ENCODE measurements at places on chromosomes 3 and 15.
A peak's percentile ranks its signal among the peaks of the same experiment; 100 is the strongest.

GRCh38 chr15:41443275-41443674 is 26.4 kb downstream of the RTF1 start:
- no peak for DNase-seq

- no peak for DNase-seq
- peaks cover 3% of the 10 kb centered on the region for H3K4me1 ChIP-seq
- no peaks in the 10 kb centered on the region for H3K27me3 ChIP-seq
Measured at GRCh38 chr3:24237971-24238706, 256.5 kb downstream of the THRB start.

DNA sequence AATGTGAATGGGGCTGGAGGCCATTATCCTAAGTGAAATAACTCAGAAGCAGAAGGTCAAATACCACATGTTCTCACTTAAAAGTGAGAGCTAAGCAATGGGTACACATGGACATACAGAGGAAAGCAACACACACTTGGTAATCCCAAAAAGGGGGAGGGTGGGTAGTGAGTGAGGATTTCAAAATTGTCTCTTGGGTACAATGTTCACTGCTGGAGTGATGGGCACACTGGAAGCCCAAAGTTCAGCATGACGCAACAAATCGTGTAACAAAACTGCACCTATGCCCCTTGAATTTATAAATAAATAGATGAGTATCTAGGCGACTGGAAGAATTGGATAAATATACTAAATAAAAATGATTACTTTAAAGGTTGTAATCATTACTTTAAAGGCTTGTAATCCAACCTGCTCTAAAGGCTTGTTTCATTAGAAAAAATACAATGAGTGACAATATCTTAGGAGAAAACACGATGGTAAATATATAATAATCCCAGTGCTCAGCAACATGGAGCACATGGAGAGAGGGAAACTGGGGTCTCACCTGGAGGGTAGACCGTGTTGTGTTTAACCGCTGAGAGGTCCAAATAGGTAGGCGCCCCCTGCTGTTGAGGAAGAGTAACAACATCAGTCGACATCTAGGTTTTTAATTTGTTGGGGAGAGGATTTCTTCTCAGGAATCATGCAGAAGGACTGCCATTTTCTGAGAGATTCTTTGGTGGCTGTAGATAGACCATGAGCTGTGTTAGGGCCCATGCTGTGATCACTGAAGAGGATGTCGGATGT is 78.5 kb upstream of the ROBO1 start:
- no peaks in the 10 kb centered on the region for H3K27me3 ChIP-seq
- no peaks in the 10 kb centered on the region for H3K4me1 ChIP-seq
- no peak overlapping the region for H3K4me3 ChIP-seq
- H3K27ac ChIP-seq = no peak overlapping the region
- DNase-seq = no peak

DNA sequence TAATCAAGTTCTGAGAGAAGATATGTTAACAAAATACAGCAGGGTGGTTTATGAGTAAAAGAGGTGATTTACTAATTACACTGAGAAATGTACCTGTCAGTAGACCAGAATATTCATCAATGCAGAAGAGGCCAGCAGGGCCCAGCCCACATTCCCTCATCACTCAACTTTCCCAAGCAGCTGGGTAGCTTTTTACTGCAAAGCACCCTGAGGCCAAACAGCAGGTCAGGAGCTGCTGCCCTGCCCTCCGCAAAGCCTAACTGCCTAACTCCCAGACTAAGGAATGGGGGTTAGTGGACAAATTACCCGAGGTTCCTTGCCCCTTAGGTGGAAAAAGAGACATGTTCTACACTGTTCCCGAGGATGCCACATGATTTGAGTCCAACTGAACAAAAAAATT is 108.2 kb downstream of the TBL1XR1 start:
- no peak overlapping the region for H3K4me3 ChIP-seq
- no peaks in the 10 kb centered on the region for H3K36me3 ChIP-seq
- H3K4me1 ChIP-seq = peaks cover 2% of the 10 kb centered on the region
- H3K27ac ChIP-seq = peak overlapping the region; percentile 51
- DNase-seq = no peak
- no peaks in the 10 kb centered on the region for H3K27me3 ChIP-seq

- no peak overlapping the region for H3K27ac ChIP-seq
- no peak for DNase-seq
- H3K36me3 ChIP-seq = no peaks in the 10 kb centered on the region
- H3K4me1 ChIP-seq = peaks cover 3% of the 10 kb centered on the region
- H3K4me3 ChIP-seq = no peak overlapping the region
Measured at GRCh38 chr15:64807051-64807749, 18.2 kb downstream of the PIF1 start.

GRCh38 chr15:79452244-79453051 is 20.3 kb downstream of the MINAR1 start:
- no peak overlapping the region for H3K4me3 ChIP-seq
- no peaks in the 10 kb centered on the region for H3K27me3 ChIP-seq
- H3K36me3 ChIP-seq = no peaks in the 10 kb centered on the region
- H3K27ac ChIP-seq = no peak overlapping the region
- DNase-seq = no peak

- no peak overlapping the region for H3K27ac ChIP-seq
- no peak overlapping the region for H3K4me3 ChIP-seq
- H3K27me3 ChIP-seq = no peaks in the 10 kb centered on the region
- H3K4me1 ChIP-seq = no peaks in the 10 kb centered on the region
- no peaks in the 10 kb centered on the region for H3K36me3 ChIP-seq
- no peak for DNase-seq
Measured at GRCh38 chr15:58459045-58459444, 27.3 kb downstream of the LIPC start.

- no peaks in the 10 kb centered on the region for H3K27me3 ChIP-seq
- no peaks in the 10 kb centered on the region for H3K36me3 ChIP-seq
- H3K4me1 ChIP-seq = no peaks in the 10 kb centered on the region
- H3K4me3 ChIP-seq = no peak overlapping the region
Measured at GRCh38 chr15:56211960-56212550, 31.6 kb downstream of the RFX7 start.

- no peaks in the 10 kb centered on the region for H3K4me1 ChIP-seq
- H3K27ac ChIP-seq = no peak overlapping the region
- H3K4me3 ChIP-seq = no peak overlapping the region
Measured at GRCh38 chr15:87671289-87671688, 585.2 kb downstream of the NTRK3 start.

DNA sequence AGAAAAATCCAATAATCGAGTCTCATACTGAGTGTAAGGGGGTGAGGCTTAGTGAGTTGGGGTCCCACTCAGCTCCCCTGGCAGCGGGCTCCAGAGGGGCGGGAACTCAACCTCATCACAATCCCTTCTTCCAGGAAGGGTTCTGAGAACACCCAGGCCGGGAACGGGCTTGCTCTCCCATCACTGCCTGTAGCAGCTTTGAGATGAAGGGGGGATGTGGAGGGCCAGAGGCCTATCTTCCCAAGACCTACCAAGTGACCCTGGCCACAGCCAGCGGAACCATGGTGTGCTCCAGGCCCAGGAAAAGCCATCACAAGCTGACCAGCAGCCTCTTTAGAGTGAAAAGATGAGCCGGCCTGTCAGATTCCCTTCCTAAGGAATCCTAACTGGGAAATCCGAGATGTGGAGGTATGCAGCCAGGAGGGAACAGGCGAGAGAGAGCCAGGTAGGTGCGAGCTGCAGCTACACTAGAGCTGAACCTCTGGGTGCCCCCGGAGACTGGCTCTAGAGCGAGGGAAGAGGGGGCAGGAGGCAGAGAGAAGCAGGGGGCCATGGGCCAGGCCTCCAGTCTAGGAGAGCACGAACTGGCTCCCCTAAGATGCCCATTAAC is 18.5 kb downstream of the GRAMD2A start:
- H3K27me3 ChIP-seq = no peaks in the 10 kb centered on the region
- H3K4me3 ChIP-seq = no peak overlapping the region
- H3K27ac ChIP-seq = peak overlapping the region; percentile 53
- no peak for DNase-seq

DNA sequence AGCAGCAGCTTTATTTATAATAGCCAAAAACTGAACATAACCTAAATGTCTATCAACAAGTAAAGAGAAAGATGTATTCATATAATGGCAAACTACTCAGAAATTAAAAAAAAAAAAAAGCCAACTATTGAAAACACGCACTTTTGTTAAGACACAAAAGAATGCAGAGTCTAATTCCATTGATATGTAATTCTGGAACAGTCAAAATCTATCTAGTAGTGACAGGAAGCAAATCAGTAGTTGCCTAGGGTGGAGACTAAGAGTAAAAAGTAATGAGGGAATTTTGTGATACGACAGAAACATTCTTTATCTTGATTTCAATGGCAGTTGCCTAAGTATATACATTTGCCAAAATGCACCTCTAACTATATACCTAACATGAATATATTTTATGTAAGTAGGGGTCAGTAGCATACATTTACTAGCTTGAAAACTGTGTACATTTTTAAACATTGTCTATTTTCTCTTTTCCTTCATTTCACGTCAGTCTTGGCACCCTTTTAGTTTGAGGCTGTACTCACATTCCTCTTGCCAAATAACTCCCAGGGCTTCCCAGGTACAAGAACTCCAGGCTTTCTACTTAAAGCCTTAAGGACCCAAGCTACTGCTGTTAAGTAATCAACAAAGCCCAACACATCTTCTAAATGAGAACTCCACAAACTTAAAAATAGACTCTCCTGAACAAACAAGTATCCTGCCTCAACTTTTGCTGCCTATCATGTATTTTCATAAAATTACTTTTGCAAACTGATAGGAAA is 54.7 kb downstream of the ADAM10 start:
- no peak overlapping the region for H3K4me3 ChIP-seq
- H3K27ac ChIP-seq = no peak overlapping the region
- peaks cover 4% of the 10 kb centered on the region for H3K4me1 ChIP-seq
- no peaks in the 10 kb centered on the region for H3K36me3 ChIP-seq

GRCh38 chr15:90531147-90531546 is 1.4 kb downstream of the CRTC3 start:
- peak overlapping the region; percentile 95 for H3K27ac ChIP-seq
- H3K27me3 ChIP-seq = no peaks in the 10 kb centered on the region
- H3K4me3 ChIP-seq = peak overlapping the region; percentile 86
- no peaks in the 10 kb centered on the region for H3K36me3 ChIP-seq
- DNase-seq = no peak

DNA sequence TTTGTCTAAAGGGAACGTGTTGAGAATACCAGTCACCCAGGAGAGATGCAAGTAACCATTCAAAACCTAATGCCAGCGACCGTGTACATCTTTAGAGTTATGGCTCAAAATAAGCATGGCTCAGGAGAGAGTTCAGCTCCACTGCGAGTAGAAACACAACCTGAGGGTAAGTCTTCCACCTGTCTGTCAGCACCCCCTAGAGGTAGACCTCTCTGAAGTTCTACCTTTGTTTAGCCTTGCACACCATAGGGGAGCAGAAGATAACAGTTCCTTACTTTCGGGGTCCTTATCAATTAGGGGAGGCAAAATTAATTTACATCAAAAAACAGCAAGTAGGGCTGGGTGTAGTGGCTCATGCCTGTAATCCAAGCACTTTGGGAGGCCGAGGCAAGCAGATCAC is 124.4 kb downstream of the HCN4 start:
- H3K36me3 ChIP-seq = peaks cover 6% of the 10 kb centered on the region
- no peak for DNase-seq
- no peak overlapping the region for H3K4me3 ChIP-seq
- no peak overlapping the region for H3K27ac ChIP-seq

GRCh38 chr3:111072031-111072921 is 660 bp downstream of the NECTIN3 start:
- H3K27ac ChIP-seq = peak overlapping the region; percentile 98
- no peaks in the 10 kb centered on the region for H3K4me1 ChIP-seq
- DNase-seq = no peak
- no peaks in the 10 kb centered on the region for H3K27me3 ChIP-seq

GRCh38 chr3:187737368-187738070 is 7.7 kb downstream of the BCL6 start:
- peak; percentile 28 for DNase-seq
- H3K4me3 ChIP-seq = peak overlapping the region; percentile 75
- H3K27ac ChIP-seq = peak overlapping the region; percentile 99

DNA sequence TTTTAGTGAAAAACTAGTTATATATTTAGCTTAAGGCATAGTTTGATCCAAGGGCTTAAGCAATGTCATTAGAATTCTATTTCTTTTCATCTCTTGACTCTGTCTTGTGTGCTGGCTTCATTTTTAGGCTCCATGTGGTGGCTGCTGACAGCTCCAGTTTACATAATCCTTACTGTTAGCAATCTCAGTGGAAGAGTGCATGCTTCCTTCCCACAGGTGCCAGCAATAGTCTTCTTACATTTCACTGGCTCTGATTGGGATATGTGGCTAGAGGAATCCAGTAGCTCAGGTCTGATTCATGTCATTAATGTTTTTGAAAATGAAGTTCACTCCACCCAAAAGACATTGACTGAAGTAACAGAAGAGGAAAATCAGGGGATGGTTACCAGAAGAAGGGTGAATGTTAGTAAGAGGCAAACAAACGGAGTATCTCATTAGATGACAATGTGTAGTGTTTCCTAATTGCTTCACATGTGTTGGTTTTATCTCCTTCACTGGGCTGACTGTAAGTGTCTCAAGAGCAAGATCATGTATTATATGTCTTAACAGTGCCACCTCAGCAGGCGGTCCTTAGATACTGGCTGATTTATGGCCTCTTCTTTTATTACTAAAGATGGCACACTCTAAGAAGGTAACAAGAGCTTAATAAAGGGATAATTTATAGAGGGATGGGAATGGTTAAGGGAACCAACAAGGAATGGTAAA is 25.6 kb upstream of the TCF12 start:
- H3K36me3 ChIP-seq = no peaks in the 10 kb centered on the region
- H3K4me1 ChIP-seq = no peaks in the 10 kb centered on the region
- no peak overlapping the region for H3K27ac ChIP-seq
- no peaks in the 10 kb centered on the region for H3K27me3 ChIP-seq
- H3K4me3 ChIP-seq = no peak overlapping the region

- no peak for DNase-seq
- peaks cover 48% of the 10 kb centered on the region for H3K36me3 ChIP-seq
- H3K27ac ChIP-seq = no peak overlapping the region
- no peak overlapping the region for H3K4me3 ChIP-seq
- no peaks in the 10 kb centered on the region for H3K4me1 ChIP-seq
Measured at GRCh38 chr15:22866079-22866478, 27.6 kb downstream of the NIPA2 start.

- H3K4me3 ChIP-seq = no peak overlapping the region
- no peaks in the 10 kb centered on the region for H3K4me1 ChIP-seq
- no peak for DNase-seq
Measured at GRCh38 chr3:111831840-111832239, 27.2 kb upstream of the PHLDB2 start.

- DNase-seq = no peak
- no peak overlapping the region for H3K27ac ChIP-seq
- H3K4me1 ChIP-seq = no peaks in the 10 kb centered on the region
Measured at GRCh38 chr15:85756411-85757072, 38.2 kb downstream of the KLHL25 start.

DNA sequence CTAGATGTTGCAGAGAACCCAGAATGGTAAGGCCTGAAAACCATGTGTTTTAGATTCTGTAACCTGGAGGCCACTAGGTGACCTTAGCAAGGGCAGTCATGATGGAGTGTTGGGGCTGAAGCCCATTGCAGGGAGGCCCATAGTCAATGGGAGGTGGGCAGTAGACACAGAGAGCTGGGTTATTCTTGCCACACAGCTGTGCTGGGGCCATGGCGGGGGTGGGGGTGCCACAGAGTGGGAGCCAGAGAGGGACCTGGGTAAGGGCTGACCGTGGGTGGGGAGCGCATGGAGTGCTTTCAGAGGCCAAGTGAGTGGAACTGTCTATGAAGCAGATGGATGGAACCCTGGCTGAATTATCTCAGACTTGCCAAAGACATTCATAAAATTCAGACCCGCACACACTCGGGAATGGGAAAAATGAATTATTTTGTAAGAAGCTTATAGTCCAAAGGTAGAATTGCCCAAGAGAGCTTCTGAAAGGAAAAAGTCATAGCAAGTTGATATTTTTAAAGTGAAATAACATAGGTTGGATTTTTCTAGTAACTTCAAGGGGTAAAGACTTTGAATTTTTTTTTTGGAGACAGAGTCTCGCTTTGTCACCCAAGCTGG is 53.9 kb downstream of the SMAD3 start:
- DNase-seq = no peak
- peak overlapping the region; percentile 81 for H3K27ac ChIP-seq
- H3K4me1 ChIP-seq = peaks cover 20% of the 10 kb centered on the region
- H3K4me3 ChIP-seq = no peak overlapping the region

All from ascending aorta (tissue), 2 donors.